IPS DF 6.9 (cell line): ENCODE measurements at places on chromosomes 7 and 10.

GRCh38 chr10:89159761-89160160, 47.4 kb downstream of the CH25H start:
- DNase-seq = no peak

GRCh38 chr7:26011039-26011696, 140.8 kb upstream of the NFE2L3 start:
- no peak for DNase-seq

DNA sequence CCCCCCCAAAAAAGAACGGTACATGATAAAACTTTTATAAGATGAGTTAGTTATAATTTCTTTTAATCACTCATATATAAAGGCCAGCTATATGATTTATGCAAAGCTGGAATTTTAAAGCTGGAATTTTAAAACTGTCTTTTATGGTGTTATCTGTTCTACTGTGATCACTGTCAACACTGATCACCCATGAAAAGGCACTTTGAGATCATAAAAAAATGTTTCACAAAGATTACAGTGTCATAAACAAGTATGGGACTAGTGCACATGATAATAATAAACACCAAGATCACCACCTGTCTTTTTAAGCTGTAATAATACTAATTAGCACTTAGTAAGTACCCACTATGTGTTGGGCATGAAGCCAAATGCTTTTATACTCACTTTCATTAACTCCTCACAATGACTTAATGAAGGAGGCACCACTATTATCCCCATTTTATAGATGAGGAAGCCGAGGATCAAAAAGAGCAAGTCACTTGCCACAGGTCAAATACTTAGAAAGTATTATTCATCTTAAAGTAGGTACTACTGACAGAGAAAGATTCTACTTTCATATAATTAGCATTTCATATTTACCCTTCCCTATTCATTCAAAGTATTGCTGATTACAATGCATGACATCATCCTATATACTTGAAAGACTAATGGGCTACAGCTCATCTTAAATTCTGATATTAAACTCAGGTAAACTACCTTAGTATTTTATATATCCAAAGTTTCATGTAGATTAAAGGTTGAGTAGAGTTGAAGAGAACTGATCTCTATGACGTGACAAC, 8.3 kb upstream of the RHOBTB1 start:
- DNase-seq = no peak

- DNase-seq = no peak
Measured at GRCh38 chr7:27096768-27097514, 1.1 kb upstream of the HOXA1 start.

- DNase-seq = no peak
Measured at GRCh38 chr10:114262496-114262895, 23.4 kb downstream of the VWA2 start.

- DNase-seq = no peak
Measured at GRCh38 chr10:30991647-30992011, 40.0 kb downstream of the ZNF438 start.

DNA sequence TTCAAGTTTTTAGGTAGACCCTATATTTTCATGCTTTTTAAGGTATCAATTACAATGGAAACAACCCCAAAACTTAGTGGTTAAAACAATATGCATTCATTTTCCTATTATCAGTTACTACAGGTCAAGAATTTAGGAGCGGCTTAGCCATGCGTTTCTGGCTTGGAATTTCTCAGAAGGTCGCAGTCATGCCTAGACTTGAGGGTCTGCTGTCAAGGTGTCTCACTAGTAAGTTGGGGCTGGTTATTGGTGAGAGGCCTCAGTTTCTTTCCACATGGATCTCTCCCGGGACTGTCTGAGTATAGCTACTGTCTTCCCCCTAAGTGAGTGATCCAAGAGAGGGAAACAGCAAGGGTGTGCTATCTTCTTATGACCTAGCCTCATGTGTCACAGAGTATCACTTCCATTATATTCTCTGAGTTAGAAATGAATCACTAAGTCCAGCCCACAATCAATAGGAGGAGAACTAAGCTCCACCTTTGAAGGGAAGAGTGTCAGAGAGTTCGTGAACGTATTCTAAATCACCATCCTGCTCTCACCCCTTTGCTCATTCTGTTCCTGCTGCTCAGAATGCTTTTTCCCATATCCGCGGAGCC, 80.5 kb downstream of the RTKN2 start:
- DNase-seq = no peak
